ENCODE measurements at places on chromosomes 16 and 17.

- no peak for DNase-seq
Measured at GRCh38 chr17:55275894-55276804, 11.4 kb downstream of the HLF start.

- no peak for DNase-seq
Measured at GRCh38 chr17:81740395-81740961, 28.4 kb downstream of the SLC25A10 start.

- no peak for DNase-seq
Measured at GRCh38 chr16:81558444-81559175, 114.0 kb downstream of the CMIP start.

- DNase-seq: peak; percentile 98
Measured at GRCh38 chr16:85395207-85395912, 217.8 kb upstream of the GSE1 start.

- peak; percentile 92 for DNase-seq
Measured at GRCh38 chr17:73228748-73229236, 32.9 kb downstream of the CPSF4L start.

DNA sequence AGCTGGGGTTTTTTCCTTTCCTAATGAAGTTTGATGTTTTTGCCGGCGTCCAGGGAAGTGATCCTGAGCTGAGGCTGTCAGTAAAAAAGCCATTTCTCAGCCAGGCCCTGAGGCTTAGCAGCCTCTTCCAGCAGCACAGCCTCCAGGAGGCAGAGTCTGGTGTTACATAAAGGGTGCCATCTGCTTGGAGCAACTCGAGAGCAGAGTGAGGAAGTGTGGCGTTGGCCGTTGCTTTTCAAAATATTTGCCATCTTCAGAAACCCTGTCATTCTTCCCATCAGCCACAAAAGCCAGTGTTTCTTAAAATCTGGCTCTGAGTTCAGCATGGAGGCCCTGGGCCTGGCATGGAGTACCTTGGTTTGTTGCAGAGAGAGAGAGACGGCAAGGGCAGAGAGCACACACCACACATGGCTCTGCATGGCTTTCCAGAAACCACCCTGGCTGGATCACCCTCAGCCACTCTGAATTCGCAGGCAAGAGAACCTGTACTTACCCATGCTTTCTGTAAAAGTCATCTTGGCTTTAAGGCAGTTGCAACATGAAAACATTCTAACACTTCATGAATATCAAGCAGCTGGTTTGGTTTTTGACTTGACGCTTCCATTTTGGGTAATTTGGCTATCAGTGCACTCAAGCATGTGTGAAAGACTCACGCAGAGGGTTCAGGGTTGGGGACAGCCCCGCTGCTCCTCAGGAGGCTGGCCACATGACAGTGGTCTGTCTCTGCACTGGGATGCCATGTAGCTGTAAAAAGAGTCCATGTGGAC lies 21.0 kb downstream of the PMM2 start:
- DNase-seq: no peak

- peak; percentile 23 for DNase-seq
Measured at GRCh38 chr16:80274576-80275191, 266.1 kb upstream of the DYNLRB2 start.

GRCh38 chr16:89505204-89506112 lies 2.7 kb upstream of the SPG7 start:
- DNase-seq: peak; percentile 83

GRCh38 chr16:75229172-75230031 lies 10.6 kb downstream of the CTRB1 start:
- no peak for DNase-seq

- no peak for DNase-seq
Measured at GRCh38 chr17:17892731-17893130, 55.9 kb upstream of the SREBF1 start.

DNA sequence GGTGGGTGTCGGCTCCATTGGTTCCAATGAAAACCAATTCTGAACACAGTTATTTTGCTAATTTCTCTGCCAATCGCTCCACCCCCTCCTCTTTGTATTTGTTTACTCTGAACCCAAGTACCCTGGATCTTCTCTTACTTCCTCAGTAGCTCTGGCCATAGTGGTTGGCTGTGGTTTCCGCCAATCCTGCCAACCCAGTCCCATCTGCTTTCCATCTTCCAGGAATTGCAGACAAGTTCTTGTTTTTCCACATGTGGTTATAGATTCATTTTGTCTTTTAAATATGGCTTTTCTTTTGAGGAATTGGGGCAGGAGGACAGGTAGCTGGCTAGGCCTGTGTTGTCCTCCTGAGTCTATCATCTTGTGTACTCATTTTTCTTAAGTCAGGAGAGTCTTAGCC lies 92.0 kb downstream of the CYLD start:
- no peak for DNase-seq

GRCh38 chr17:28878158-28878910 lies 19.2 kb downstream of the FLOT2 start:
- DNase-seq: no peak

All from AG08396 (cell line).